Fibroblast of skin of left quadriceps (primary cell): ENCODE measurements at places on chromosomes 1 and 21.

GRCh38 chr1:67162954-67163353, 3.3 kb upstream of the IL23R start:
- no peak for DNase-seq

DNA sequence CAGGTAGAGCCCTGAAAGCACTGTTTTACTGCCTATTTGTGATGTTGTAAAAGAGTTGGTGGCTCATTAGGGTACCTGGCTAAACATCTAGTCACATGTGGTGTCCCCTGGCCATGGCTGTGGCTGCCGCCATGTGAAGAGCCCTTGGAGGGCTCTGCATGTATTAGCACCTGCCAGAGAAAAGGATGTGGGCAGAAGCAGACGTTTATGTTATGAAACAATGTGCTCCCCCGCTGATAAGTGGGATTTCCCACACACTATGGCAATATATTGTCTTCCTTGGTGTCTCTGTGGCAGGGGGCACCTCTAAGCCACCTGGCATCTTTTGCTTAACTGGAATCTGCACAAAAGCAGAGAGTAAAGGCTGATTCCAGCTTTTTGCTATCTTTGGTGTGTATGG, 9.6 kb downstream of the TENT5C start:
- DNase-seq, result no peak

- no peak for DNase-seq
These were observed 902 bp downstream of the AP4B1 start for GRCh38 chr1:113903501-113904292.

GRCh38 chr21:30881480-30881879, at the start of gene KRTAP11-1:
Gene KRTAP11-1 (minus strand): TSS chr21:30881580. CDS start chr21:30881524, 56 bp downstream.
- no peak for DNase-seq

GRCh38 chr1:237108297-237109040, 66.5 kb downstream of the RYR2 start:
- no peak for DNase-seq

DNA sequence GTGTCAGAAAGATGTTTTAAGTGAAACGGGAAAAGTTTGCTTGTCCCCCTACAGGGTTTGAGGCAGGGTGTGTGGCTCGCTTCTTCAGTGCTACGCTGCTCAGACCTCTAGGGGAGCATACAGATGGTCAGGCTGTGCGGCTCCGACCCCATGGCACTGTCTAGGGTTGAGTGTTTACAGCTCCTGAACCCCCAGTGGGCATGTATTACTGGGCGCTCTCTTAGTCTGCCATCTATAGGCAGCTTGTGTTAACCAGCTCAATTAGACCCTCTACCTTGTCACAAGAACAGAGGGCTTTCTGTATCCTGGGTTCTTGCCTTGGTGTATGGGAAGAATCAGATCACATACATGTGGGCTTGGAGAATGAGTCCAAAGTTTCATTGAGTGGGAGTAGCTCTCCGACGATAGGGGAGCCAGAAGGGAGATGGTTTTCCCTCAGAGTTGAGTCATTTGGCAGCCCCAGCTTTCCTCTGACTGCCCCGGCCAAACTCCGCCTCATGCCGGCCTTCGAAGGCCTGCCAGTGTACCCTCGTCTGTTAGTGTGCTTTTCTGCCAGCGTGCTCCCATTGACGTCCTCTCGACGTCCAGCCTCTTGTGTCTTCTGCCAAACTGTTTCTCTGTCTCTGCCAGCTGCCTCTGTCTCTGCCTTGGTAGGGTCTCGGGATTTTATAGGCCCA, 38.6 kb upstream of the ADGRL4 start:
- DNase-seq, result no peak

GRCh38 chr1:230319014-230319747, 107.0 kb downstream of the PGBD5 start:
- DNase-seq, result no peak

DNA sequence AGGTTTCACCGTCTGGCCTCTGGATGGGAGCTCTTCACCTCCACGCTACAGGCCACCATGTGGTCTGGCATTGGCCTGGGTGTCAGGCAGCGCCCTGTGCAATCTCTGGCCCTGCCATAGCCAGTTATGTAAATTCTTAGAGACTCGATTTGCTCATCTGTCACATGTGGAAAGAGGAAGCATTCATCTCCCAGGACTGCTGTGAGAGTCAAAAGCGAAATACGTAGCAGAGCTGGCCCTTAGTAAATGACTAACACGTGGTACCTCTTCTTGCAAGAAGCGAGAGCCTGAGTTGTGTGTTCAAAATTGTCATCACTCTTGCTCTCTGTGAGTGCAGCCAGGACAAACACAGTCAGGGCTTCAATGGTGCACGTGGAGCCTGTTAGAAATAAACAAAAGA, 159.0 kb upstream of the BACE2 start:
- no peak for DNase-seq
